ENCODE measurements at places on chromosomes 3 and 15. TPM values are rescaled to one million over a fixed set of nuclear protein-coding genes. Genes with fewer than 3 reads are reported as not detected.

DNA sequence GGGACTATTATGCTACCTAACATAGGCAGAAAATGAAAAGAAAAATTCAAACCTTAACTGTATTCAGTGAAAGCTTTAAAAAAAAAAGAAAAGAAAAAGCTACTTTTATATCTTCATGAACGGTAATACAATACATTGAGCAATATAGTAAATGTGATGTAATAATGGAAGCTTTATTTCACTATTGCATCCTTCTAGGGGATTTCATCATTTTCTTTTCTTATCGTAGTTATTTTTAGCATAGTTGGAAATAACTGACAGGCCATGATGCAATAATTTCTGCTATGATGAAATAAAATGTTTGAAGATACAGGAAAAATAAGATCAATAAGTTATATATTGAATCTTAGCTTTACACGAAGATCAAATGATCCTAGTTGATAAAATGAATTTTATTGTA is 40.3 kb upstream of the ZCWPW2 start:
- DNase-seq = no peak

DNA sequence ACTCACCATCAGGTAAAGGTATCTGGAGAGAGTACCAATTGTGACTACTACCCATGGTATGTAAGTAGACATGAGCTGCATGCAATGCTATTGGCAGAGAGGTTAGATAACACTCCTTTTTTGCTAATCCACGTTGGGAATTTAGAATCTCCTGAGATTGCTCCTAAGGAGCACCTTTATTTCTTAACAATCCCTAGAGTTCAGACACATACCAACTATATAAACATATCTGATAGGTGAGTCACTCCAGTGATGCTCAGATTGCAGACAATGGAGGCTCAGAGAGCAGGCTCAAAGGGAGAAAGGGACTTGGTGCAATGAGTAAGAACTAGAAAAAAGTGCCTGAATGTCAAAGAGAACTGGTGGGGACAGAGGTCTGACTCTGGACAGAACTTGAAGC is 47.0 kb upstream of the LRRFIP2 start:
- no peak for DNase-seq

DNA sequence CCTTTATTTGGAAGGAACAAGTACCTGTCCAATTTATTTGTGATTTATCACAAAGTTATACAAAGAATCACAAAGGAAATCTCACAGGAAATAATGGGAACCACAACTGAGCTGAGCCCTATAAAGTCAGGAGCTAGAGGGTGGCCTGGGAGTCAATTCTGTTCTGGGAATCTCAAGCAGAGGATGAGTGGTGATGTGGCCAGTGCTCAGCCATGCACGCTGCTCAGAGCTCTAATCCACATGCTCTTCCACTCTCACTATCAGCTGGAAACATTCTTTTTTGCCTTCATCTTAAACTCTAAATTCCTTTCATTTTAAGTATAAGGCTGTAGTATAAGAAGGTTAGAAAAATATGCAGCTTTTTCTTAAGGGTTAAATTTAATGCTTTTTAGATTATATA is 36.6 kb downstream of the UACA start:
- DNase-seq = no peak

- no peak for DNase-seq
Measured at GRCh38 chr3:81443457-81443782, 318.0 kb downstream of the GBE1 start.

DNA sequence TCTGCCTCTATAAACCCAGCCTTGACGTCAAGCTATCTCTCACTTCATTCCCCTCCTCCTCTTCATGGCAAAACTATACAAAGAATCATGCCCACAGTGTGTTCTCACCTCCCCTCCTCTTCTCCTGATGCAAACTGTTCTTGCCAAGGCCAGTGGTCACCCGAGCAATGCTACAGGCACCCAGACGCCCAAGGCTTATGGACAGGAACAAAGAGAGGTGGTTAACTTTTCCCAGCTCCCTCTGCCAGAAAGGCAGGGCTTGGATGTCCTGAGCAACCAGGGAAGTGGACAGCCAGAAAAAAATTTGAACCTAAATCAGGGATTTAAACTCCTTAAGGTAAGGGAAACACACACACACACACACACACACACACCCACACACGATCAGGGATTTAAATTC is 5.1 kb downstream of the SLC41A3 start:
- DNase-seq = no peak

DNA sequence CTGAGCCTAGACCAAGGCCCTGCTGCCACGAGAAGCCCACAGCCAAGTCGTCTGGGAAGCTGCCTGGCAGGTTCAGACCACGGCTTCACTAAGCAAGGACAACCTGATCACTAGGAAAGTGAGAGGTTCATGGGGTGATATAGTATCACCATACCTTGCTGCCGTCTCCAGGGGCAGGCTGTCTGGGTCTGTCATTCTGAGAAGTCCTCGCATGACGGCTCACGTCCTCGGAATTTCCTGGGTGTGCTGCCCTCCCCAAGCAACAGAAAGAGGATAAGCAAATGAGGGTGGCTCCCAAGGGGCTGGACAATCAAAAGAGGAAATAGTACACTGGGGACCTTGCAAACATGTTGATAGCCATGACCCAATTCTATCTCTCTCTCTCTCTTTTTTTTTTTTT is 207.4 kb upstream of the IGF1R start:
- DNase-seq = no peak

GRCh38 chr15:93477721-93478120 is 388.7 kb upstream of the RGMA start:
- no peak for DNase-seq

DNA sequence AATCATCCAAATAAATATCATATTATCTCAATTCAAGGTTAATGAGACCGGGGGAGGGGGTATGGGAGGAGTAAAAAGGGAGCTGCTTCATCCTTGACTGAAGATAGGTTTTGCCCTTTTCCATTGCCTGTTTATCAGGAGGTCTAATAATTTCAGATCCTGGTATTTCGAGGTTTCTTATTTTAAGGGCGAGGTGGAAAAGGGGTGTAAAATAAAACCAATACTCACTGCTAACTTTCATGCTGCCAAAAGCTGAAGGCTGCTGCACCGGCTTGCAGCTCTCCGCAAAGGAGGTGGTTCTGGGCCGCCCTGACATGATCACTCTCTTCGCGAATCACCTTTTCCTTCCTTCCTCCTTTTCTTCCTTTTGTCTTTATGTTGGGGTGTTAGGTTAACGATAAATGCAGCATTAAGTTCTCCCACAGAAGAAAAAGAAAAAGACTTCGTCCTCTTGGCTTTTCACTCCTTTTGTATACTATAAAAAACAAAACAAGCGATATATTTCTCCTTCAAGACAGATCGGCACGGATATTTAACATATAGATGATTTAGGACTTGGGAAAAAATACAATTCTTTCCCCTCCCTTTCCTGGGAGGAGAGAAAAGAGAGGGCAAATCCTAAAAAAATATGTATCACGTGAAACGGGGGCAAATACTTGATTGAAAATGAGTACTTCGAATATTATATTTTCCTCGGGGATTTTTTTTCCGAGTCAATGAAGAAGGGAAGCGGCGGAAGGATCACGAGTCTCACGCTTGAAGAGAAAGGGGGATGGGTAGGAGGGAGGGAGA is 932 bp downstream of the GSK3B start:
- peak; percentile 85 for DNase-seq

GRCh38 chr3:126616931-126617330 is 38.0 kb downstream of the TXNRD3 start:
- no peak for DNase-seq

GOLGA8O gene
- 0.67 TPM for polyA plus RNA-seq

MESP2 gene
- polyA plus RNA-seq = not detected

PPP2R3A gene
- polyA plus RNA-seq = 15.3 TPM

ILDR1 gene
- 4.8 TPM for polyA plus RNA-seq

NIPA2 gene
- 53.9 TPM for polyA plus RNA-seq
